Transverse colon (tissue), 4 donors: ENCODE measurements at places on chromosomes 1 and 21. TPM values are rescaled to one million over a fixed set of nuclear protein-coding genes. Genes with fewer than 3 reads are reported as not detected.

GRCh38 chr1:65437616-65438015 lies 17.1 kb downstream of the LEPR start:
- DNase-seq: no peak

The RGS4 gene
- 1.9 TPM for total RNA-seq

GRCh38 chr1:168139070-168139469 lies 2.3 kb upstream of the GPR161 start:
- DNase-seq: no peak

The STUM gene
- total RNA-seq: 1.4 TPM

- peak; percentile 23 for DNase-seq
Observed at GRCh38 chr1:91120421-91120820, 98.6 kb upstream of the ZNF644 start.

- no peak for DNase-seq
Observed at GRCh38 chr1:69946935-69947334, 258.4 kb downstream of the LRRC40 start.

The CELA2B gene
- not detected for total RNA-seq

DNA sequence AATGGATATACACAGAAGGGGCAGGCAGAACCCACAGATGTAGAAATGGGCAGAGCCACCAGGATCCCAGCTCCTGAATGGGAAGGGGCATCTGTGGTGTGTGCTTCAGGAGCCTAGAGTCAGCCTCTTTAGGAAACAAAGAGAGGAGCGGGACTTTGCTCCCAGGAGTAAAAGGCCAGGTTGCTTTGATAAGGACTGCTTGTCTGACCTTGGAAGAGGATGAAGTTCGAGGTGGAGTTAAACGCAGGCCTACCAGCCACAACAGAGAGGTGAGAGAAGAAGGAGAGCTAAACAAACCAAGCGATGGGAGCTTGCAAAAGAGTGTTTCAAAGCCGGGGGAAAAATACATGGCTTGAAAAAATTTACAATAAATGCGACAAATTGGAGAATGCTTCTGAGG lies 49.9 kb upstream of the TMPRSS2 start:
- DNase-seq: no peak

GRCh38 chr1:165063181-165063965 lies 293.1 kb downstream of the LMX1A start:
- no peak for DNase-seq
